ENCODE measurements at places on chromosomes 1 and 21. TPM values are rescaled to one million over a fixed set of nuclear protein-coding genes. Genes with fewer than 3 reads are reported as not detected.

GRCh38 chr21:41759926-41760325 lies 6.9 kb downstream of the RIPK4 start:
- no peak for DNase-seq

- no peak for DNase-seq
Measured at GRCh38 chr1:104760017-104760416, 1010.3 kb downstream of the AMY1C start.

GRCh38 chr1:201385299-201385891 lies 7.9 kb upstream of the TNNT2 start:
- DNase-seq = peak; percentile 75

GRCh38 chr1:88549536-88549935 lies 134.5 kb upstream of the PKN2 start:
- DNase-seq = no peak

DNA sequence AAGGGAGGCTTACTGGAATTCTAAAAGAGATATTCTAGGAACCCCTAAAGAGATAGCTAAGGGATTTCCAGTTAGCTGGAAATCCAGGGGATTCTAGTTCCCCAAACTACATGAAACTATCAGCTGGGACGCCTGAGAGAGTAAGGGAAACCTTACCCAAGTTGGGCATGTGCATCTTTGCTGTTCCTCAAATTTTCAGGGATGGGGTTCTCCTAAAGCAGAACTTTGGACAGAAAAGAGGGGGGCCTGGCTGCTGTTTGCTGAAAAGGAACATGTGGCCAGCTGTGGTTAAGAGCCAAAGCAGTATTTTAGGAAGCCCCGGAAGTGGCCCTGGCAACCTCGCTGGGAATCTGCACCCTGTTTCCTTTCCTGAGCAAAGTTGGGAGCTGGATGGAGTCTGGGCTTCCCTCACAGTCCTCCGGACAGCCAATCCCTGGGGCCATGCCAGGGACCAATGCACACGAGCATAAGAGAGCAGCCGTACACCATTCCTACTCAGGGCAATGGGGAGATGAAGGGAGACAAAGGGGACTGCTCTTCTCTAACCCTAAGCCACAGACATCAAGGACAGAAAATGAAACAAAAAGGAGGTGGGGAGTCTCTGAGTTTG lies 154.3 kb downstream of the PLXNA2 start:
- peak; percentile 57 for DNase-seq

GRCh38 chr1:21680381-21680780 lies 11.2 kb upstream of the RAP1GAP start:
- DNase-seq = no peak

ZNF683 gene
- not detected for total RNA-seq

- no peak for DNase-seq
Measured at GRCh38 chr1:54951810-54952226, 28.6 kb upstream of the TMEM61 start.

NBPF4 gene
- not detected for total RNA-seq

DNA sequence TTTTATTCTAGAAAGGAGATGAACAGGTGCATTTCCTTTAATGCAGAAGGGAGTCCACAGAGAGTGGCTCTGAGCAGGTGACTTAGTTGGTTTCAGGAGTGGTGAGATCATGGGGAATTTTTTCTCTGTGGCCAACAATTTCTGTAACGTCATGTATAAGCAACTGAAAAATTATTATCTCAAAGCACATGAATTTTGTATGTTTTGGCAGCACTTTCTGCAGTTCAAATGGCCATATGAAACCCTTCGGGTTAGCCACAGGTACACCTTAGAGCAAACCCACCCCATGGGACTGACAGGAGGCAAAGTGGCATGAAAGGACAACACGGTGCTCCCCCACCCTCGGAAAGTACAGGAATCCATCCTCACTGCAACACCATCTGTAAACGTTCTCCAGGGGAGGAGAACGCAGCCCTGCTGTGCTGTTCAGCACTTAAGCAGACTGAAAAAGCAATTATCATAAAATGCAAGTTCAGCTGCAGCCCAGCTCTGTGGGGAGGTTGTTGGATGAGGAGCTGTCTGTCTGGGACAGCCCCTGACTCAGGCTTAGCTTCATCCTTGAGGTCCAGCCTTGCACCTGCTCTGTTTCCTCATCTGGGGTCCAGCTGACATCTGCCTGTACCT lies 55.8 kb upstream of the CLDN14 start:
- no peak for DNase-seq

- no peak for DNase-seq
Measured at GRCh38 chr1:241331328-241332036, 25.5 kb downstream of the RGS7 start.

DNA sequence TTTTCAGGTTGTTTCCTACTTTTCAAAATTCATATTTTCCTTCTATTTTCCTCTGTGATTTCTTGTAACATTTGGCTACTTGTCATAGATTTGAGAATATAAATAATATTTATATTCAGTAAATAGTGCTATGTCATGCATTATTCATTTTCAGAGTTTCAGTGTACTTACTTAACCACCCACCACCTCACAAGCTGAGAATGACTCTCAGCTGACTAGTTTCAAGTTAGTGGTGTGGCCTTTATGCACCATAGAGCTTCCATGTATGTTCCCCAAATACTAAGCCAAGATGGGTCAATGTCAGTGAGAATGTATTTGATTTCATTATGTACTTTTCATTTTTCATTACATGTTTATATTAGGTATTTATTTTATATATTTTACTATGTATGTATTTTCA lies 56.9 kb upstream of the RGS1 start:
- DNase-seq = no peak

DNA sequence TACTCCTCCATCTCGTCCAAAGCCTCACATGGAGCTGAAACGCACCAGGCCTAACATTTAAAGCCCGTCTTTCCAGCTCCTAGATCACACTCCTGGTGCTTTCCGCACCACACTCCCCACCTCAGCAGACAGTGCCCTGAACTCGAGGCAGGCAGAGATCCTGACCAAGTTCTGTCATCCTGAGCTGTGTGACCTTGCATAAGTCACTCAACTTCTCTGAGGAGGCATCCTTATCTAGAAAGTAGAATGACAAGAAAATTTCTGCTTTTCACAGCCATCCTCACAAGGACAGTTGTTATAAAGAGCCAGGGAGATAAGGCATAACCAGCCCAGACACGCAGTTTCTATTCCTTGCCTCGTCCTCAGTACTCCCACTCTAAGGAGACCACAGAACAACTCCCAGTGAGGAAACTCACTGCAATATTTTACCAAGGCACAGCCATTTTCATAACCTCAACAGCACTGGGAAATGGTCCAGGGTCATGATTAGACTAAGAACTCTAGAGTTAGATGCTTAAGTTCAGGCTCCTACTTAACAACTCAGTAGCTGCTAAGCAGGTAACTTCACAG lies 3.1 kb downstream of the LRP8 start:
- no peak for DNase-seq

DNA sequence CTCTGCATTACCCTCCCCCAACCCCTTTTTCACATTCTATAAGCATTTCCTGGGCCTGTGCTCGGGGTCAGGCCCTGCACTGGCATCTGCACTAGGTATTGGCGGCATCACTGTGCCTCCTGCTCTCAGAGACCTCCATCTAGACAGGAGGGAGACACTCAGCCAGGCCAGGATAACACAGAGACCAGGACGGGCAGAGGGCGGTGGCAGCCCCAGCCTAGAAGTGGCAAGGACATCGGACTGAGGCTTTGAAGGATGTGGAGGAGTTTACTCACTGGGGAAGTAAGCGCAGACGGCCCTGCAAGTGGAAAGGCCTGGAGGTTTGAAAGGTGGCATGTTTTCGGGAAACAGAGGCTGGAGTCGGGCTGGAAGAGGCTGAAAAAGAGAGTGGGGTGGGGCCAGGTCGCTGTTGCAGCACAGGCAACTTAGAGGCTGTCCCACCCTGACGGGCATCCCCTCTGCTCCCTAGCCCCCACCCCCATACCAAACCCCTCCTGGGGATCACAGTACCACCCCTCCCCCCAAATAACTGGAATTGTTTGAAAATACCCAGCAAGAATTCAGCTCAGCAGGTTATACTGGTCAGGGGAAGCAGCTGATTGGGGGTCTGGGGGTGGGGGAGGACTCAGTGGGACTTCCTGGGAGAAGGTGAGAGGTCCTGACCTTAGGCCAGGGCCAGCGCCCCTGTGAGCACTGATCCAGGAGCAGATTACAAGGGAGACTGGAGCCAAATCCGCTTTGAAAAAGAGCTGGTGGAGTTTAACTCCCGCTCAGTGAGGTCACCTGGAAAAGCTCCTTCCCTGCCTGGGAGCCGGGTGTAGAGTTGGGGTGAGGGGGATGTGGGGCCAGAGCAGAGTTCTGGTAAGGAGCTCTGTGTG lies 121.8 kb upstream of the WNT4 start:
- DNase-seq = no peak

- no peak for DNase-seq
Measured at GRCh38 chr1:202086579-202087350, 36.0 kb upstream of the GPR37L1 start.

DNA sequence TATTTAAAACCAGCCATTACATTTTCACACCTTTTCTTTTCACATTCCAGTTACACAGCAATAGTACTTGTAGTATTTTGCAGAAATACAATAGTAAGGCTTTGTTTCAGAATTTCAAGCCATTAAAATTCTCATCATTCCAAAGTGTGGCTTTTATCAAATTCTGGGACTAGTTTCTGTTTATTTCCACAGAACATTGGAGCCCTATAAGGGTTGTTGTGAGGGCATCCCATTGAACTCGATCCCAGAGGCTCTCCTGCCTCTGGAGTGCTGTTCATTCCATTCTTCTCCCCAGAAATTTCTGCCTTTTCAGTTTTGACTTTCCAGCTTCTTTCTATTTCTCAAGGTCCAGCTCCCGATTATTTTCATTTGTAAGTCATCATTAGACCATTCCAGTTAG lies 645.5 kb downstream of the ADGRL2 start:
- no peak for DNase-seq

GRCh38 chr1:113980110-113980509 lies 836 bp downstream of the OLFML3 start:
- peak; percentile 72 for DNase-seq

GRCh38 chr1:95183952-95184351 lies 50.1 kb upstream of the RWDD3 start:
- DNase-seq = no peak

- DNase-seq = peak; percentile 73
Measured at GRCh38 chr1:229579059-229579673, 20.7 kb upstream of the ABCB10 start.

GRCh38 chr1:241527146-241527545 lies 5.0 kb upstream of the KMO start:
- DNase-seq = no peak

DISC1 gene
- 3.0 TPM for total RNA-seq

DNA sequence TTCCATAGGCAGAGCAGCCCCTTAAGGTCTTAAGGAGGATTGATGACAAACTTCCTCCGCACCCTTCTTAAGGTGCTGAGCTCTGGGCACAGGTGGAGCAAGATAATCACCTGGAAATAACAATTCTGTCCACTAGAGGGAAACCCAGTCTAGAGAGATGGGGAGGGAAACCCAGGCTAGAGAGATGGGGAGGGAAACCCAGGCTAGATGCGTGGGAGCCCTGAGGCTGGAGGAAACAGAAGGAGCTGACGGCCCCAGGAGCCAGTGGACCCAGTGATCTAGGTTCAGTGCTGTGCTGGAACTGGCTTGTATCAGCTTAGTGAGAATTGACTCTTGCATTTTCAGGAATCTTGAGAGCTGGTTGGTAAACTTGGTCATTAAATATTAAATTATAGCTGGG lies 17.8 kb upstream of the MYCL start:
- no peak for DNase-seq

- DNase-seq = no peak
Measured at GRCh38 chr1:206706298-206706791, 21.6 kb downstream of the MAPKAPK2 start.

CFAP410 gene
- 13.9 TPM for total RNA-seq

PLA2G2C gene
- total RNA-seq = not detected

DNA sequence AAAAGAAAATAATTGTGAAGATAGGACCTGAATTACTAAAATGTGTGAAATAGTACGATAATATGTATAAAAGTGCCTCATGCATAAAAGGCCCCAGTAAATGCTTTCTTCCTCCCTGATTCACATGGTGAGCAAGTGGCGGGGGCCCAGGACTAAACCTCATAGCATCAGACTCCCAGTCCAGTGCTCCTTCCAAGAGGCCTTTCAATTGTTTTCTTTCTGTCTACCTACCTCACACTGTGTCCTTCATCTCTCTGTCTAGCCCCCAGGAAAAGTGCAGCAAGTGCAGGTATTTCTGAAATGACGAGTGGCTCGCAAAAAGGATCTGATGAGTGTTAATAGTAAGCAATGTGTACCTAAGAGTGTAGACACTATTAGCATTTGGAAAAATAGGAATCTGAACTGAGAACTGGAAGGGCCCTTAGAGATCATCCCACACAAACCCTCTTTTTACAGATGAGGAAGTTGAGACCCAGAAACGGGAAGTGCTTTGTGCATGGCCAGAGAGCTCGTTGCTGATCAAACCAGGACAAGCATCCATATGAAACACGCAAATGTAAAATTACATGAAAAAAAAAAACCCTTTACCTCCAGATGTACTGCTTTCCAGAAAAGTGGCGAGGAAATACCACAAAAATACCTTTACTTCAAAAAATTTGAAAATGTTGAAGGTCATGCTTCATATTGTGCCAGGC lies 118.2 kb upstream of the HOOK1 start:
- DNase-seq = no peak

GRCh38 chr1:54624466-54625464 lies 1.4 kb upstream of the FAM151A start:
- no peak for DNase-seq

DNA sequence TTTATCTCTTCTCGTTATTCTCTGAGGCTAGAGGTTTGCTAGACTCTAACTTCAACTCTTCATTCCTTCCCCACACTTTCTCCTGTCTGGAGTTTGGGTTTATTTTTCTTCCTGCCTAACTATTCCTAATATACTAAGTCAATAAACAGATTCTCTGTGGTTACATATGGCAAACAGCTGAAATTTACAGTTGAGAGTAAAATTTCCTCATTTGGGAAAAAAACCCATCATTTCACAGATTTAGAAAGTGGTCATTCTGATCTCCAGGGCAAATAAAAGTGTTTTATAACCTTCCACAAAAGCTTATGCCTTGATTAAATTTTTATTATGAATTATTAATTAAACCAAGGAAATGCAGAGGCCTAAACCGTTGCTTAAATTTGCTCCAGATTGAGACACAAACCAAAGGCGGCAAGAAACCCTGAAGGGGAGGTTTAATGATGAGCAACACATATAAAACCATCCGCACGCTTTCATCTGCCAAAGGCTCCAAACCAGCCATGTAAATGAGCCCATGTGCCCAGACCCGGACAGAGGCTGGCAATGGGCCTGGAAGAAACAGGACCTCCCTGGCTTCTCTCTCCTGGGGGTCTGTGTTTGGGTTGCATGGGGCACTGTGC lies 201.7 kb upstream of the LMO4 start:
- no peak for DNase-seq

AMPD1 gene
- total RNA-seq = not detected

Data from Right ventricle myocardium superior (tissue), 1 donor.